ENCODE measurements at places on chromosomes 5 and 9.

- DNase-seq, result no peak
Observed at GRCh38 chr5:177419046-177419445, 7.4 kb upstream of the GRK6 start.

- DNase-seq, result no peak
Observed at GRCh38 chr5:93735378-93735777, 6.0 kb downstream of the POU5F2 start.

GRCh38 chr9:134864821-134865190 is 15.8 kb upstream of the FCN2 start:
- peak; percentile 9 for DNase-seq

DNA sequence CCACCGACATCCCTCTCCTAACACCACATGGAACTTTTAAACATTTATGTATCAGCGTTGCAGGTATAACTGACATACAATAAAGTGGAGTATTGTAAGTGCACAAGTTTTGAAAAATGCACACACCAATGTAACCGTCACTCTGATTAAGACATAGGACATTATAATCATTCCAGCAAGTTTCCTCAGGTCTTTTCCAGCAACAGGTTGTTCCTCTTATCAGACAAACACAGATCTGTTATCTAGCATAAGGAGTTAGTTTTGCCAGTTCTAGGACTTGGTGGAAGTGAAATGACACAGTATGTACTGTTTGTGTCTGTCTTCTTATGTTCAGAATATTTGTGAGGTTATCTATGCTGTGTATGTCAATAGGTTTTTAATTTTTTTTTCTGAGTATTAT is 69.5 kb upstream of the TRPC7 start:
- no peak for DNase-seq

DNA sequence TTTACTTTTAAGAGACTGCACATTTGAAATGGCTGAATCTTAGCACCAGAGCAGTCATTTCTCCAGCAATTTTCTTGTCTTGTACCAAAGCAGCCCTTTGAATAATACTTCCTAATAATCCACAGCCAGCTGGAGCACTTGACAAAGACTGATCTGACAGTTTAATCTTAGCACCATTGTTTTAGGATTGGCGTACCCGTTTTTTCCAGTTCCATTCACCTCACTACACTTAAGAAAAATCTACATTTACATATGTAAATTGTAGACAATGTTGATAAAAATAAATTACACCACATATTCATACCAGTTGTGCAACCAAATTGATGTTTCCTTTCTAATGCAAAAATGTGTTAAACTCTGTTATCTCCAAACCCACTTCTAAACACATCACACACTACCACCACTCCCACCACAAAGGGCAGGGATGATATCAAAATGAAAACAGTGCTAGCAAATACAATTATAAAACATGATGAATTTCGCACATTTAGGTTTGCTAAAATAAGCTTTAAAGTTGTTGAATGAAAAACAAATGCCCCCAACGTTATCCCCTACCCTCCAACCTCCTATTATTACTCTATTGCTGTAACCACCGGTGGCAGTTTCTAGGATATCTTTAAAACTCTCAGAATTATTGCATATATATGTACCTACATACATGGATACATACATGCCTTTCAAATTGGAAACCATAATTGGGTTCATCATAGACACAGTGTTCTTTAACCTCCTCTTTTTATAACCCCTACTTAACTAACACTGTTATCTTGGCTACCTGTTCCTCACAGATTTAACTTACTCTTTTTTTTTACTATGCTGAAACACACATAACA is 21.5 kb downstream of the SERINC5 start:
- DNase-seq, result no peak

- DNase-seq, result no peak
Observed at GRCh38 chr5:72065751-72066255, 41.5 kb upstream of the MAP1B start.

DNA sequence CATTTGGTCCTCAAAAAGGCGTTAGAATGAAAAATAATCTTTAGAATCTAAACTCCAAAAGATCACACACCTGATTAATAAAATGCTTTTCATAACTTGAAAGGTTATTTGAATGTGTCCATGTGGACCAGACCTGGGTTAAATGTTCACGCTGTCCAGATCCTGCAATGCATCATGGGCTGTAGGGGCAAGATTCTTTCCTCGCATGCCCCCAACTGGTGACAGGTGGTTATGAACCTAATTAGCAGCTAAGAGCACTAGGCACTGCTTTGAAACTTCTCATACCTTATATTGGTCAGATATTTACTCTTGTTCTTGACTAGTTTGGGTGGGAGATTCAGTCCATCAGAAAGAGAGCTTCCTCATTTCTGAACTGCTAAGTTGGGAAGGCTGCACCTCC is 19.3 kb upstream of the PIP5K1B start:
- peak; percentile 56 for DNase-seq

GRCh38 chr5:82387001-82387818 is 109.1 kb upstream of the RPS23 start:
- DNase-seq, result no peak

DNA sequence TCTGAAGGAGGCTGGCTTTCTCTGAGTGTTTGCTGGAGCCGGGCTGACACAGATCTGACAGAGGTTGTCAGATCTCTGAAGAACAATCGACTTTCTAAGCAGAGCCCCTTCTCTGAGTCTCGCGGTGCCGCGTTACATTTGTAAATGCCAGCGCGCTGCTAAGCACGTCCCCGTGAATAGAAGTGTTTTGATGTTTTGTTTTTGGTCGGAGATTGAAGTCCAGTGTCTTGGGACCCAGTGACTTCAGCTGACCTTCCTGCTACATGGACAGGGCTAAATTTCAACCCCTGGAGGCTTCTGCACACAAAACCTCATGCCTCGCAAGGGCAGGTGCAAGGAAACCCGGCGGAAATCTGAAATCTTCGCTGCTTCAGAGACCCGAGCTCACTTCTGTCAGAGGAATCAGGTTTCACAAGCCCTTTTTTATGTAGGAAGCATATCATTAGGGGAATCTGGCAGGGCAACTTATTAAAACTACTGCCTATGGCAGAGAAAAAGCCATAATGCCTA is 27.2 kb downstream of the NEUROG1 start:
- no peak for DNase-seq

DNA sequence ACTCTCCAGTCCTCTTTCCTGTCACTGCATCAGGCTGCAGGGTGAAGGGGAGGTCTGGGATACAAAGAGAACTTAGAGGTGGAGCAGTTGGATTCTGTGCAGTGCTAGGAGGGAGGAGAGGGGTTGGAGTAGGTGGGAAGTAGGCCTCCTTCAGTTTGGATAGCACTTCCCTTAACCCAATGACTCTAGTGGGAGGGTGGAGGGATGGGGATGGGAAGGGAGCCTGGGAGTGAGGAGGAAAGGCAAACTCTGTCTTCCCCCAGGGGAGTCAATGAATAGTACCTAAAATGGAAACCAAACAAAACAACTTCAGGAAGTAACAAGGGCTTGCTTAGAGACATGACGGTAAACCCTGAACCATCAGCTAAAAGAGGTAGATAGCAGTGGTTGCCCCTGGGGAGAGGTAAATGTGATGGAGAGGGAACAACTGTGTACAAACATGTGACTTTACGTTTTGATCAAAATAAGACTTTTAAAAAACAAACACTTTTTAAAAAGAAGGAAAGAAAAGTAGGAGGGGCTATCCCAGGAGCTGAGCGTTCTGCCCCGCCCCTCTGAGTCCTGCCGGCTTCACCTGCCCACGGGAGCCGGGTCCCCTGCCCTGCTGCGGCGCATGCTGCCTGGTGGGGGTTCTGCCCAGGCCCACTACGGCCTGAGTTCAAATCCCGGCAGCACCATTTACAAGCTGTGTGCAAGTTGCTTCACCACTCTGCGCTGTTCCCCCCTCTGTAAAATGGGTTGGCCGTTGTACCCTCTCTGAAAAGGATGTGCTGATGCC is 30.9 kb downstream of the GSN start:
- DNase-seq, result no peak

DNA sequence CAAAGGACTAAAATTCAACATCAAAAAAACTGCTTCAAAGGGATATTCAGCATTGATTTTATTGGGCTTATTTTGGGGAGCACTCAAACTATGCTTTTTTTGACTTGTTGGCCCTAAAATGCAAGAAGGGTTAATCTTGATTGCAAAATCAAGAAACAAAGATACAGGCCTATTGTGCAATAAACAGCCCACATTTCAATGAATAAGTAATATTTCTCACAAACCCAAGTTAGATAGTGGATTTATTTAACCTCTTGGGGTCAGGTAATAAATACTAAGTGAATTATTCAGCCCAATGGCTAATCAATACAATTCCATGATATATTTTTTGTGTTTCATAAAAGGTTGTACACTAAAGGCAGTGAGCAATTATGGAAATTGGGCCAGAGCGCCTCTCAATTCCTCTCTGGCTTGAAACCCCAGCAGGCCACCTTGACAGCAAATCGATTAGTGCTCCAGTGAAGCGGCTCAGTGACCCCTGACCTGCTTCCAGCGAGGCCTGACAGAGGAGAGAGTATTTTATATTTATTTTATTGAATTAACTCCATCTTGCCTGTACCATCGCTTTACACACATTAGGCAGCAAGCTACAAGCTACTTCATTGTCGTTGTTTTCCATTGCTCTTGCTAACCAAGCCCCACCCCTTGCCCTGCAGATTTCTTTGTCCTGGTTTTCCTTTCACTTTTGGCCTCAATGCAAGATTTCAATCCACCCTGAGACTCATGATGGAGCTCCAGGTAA is 65.5 kb downstream of the EBF1 start:
- no peak for DNase-seq

DNA sequence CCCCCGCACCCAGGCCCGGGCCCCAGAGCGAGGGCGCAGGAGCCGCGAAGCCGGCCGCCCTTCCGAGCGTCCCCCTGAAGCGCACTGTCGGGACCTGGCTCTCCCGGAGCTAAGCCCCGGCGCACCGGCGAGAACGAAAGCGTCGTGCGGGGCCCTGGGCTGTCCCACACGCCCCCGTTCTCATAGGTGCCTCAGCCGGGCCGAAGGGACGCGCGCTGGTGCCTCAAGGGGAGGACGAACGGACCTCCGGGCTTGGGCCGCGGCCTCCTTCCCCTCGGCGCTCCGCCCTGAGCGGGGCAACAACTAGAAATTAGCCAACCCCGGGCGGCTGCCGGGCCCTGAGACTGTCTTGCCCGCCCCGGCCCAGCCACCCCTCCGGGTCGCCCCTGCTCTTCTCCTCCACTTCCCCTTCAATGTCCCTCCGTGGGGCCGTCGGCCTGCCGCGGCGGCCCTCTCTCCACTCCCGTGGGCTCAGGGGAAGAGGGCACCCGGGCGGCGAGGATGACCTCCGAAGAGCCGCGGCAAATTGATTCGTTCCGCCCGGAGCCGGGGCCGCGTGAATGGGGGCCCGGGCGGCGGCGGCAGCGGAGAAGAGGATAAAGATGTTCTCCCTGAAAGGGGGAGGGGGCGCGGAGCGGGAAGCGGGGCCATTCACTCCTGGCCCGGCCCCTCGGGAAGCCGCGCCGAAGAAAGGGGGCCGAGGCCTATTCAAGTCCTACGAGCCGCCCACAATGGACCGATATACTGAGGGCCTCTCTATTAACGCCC is 3.5 kb upstream of the PRDM12 start:
- no peak for DNase-seq

DNA sequence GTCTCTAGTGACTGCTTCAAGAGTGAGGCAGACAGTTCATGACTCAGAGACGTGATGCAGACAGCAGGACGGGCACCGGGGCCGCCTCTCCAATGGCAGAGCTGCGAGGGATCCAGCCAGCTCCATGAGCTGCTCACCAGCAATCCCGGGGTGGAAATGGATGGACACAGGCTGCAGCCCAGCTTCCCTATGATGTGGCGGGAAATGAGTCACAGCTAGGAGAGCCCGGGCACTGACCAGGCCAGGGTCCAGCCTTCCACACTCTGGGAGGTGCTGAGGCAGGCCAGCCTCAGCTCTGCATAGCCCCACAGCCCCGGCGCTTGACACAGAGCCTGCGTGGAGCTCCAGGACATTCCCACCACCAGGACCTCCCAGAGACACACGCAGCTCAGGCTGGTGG is 244.8 kb upstream of the IRX2 start:
- no peak for DNase-seq

DNA sequence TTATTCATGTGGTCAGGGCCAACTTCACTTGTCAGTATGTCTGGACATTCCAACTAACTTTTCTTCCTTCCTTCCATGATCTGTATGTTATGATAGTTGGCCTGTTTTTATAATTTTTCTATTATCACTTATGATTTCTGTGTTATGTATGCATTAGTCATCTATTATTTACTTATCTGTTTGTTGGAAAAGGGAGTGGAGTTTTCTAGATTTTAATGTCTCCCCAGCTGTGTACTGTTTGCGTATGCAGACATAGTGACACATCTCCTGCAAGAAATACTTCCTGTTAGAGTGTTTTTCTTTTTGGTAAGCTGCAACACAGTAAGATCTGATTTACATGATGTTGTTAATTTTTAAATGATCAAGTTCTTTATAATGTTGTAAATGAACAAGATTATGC is 8.7 kb upstream of the INSYN2B start:
- no peak for DNase-seq

DNA sequence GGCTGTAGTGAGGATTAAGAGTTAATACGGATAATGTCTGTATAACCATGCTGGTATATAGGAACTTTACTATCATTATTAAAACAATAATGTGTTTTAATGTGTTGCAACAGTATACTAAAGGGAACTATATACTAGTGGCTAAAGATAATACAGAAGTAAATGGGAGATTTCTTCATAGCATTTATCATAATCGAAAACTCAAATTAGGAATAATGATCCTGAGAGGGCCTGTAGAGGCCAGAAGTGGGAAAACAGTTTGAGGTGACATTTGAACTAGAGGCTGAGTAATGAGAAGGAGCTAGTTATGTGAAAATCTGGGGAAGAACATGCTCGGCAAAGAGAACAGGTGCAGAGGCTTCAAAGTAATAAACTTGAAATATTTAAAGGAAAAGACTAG is 2.9 kb downstream of the TCERG1 start:
- DNase-seq, result no peak

DNA sequence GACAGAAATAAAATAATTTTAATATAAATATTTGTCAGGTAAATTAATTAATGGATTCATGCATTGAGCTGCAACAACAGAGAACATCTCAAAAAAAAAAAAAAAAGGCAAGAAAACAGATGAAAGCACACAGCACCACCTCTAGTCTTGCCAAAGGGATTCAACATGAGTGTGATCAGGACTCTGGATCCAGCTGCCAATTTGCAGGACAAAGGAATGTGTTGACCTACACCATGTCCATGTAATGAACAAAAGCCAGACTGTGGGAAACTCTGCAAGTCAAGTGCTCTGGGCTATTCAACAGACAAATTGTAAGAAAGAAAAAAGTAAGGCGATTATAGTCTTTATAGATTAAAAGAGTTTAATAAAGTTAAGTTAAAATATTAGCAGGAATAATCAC is 769.3 kb downstream of the TLR4 start:
- DNase-seq, result no peak

All from testis (tissue), 5 donors.